ENCODE measurements at places on chromosomes 12 and 14.

DNA sequence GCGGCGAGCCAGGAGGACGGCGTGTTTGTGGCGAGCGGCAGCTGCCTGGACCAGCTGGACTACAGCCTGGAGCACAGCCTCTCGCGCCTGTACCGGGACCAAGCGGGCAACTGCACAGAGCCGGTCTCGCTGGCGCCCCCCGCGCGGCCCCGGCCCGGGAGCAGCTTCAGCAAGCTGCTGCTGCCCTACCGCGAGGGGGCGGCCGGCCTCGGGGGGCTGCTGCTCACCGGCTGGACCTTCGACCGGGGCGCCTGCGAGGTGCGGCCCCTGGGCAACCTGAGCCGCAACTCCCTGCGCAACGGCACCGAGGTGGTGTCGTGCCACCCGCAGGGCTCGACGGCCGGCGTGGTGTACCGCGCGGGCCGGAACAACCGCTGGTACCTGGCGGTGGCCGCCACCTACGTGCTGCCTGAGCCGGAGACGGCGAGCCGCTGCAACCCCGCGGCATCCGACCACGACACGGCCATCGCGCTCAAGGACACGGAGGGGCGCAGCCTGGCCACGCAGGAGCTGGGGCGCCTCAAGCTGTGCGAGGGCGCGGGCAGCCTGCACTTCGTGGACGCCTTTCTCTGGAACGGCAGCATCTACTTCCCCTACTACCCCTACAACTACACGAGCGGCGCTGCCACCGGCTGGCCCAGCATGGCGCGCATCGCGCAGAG lies 873 bp downstream of the PLXNC1 start:
- DNase-seq = peak; percentile 19

DNA sequence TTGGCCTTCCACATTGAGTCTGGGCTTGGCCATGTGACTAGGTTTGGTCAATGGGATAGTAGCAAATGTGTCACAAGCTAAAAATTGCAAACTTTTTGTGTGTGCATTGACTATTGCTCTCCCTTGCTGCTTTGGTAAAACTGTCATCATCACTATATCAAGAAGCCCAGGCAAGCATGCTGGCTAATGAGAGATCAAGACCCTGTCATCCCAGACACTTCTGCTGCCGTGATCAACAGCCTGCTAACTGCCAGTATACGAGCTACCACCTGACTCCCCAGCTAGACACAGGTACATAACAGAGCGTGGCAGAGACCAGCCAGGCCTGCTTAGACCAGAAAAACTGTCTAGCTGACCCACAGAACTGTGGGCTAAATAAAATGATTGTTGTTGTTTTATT lies 456.7 kb upstream of the DCN start:
- no peak for DNase-seq

- DNase-seq = no peak
Measured at GRCh38 chr12:5138256-5138655, 94.6 kb downstream of the KCNA5 start.

GRCh38 chr14:65548878-65549277 lies 136.3 kb downstream of the FUT8 start:
- DNase-seq = no peak

- no peak for DNase-seq
Measured at GRCh38 chr12:60052483-60052882, 456.7 kb downstream of the SLC16A7 start.

DNA sequence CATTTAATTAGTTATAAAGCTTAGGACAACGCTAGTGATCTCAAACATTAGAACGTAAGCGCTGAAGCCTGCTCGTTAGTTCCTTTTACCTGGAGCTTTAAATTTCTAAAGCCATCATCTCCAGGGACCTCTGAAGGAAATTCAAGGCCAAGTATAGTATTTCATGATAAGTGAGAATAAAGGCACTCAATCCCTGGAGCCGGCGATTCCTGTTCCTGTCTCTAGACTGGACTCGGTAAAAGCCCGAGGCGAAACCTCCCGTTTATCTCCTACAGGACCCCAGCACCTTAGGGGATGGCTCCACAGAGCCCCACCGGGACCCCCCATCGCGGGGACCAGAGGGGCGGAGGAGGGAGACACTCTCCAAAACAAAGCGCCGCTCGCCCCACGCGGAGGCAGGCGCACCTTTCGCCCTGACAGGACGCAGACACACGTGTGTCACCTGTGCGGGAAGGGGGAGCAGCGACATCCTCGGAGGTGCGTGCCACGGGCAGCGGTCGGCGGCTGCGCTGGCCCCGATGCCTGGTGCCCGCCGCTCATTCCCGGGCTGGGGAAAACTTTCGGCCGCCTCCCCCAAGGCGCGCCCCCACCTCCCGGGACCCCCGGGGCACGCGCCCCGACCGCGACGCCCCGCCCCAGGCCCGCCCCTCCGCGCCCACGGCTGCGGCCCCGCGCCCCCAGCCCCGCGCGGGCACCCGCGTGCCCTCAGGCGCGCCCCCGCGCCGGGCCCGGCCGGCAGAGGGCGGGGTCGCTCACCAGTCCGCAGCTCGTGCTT lies 678 bp downstream of the RPS6KA5 start:
- peak; percentile 35 for DNase-seq
